ENCODE measurements at places on chromosomes 6 and 20. TPM values are rescaled to one million over a fixed set of nuclear protein-coding genes. Genes with fewer than 3 reads are reported as not detected.

DNA sequence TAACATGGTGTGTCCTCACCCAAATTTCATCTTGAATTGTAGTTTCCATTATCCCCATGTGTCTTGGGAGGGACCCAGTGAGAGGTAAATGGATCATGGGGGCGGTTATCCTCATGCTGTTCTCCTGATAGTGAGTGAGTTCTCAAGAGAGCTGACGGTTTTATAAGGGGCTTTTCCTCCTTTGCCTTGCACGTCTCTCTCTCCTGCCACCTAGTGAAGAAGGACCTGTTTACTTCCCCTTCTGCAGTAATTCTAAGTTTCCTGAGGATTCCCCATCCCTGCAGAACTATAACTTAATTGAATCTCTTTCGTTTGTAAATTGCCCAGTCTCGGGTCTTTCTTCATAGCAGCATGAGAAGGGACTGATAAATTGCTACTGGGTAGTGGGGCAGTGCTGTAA is 789.3 kb downstream of the FRK start:
- no peak for DNase-seq

- DNase-seq, result no peak
These were observed 159.2 kb downstream of the CD109 start for GRCh38 chr6:73854998-73855718.

GRCh38 chr6:166757232-166758135 is 130.4 kb upstream of the RPS6KA2 start:
- DNase-seq, result no peak

GRCh38 chr6:108574457-108575141 is 13.9 kb downstream of the FOXO3 start:
- DNase-seq, result no peak

DNA sequence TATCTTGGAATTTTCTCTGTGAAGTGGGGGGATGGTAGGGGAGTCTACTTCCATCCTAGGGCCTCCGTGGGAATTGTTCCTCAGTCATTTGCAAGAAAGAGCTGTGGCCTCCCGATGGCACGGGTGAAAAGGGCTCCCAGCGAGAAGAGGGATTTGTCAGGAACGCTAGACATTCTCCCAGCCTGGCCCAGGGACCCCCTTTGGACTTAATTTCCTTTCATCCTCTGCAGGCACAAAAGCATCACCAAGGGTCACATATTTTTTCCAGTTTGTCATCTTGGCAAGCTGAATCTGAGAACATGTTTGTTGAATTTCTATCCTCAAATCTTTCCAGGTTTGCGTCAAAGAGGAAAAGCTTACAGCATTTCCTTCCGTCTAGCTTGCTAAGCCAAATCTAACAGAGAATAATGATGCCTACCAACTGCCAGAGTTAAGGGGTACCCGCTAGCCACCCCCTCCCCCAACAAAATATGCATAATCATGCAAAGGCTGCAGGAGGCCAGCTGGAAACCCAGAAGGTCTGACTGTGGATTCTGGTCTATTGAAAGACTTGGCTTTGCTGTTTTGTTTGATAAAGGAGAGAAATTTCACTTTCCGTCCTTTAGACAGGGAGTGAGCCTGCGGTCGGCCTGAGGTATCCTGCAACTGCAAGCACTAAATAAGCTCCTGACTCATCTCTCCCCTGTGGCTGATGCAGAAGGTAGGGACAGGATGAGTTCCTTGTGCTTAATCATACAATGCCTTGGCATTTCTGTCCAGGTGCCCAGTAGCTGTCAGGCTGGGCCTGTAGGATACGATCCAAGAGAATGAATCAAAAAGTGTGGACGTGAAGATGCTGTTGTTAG is 23.1 kb downstream of the PSMG4 start:
- no peak for DNase-seq

DNA sequence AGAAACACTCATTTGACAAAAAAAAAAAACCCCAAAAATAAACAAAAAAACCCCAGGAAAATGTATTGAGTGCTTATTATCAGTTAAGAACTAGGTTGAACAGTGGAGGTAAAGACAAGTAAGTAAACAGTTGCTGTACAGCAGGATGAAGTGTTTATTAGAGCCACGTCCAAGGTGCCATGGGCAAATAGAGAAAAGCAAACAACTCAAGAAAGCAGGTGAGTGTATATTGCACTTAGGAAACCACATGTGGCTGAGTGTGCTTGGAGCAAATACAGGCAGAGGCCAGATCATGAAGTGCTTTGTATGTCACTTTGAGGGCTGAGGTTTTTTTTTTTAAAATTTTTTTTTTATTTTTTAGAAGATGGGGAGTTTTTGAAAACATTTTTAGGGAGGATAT is 98.3 kb downstream of the MACROD2 start:
- no peak for DNase-seq

DNA sequence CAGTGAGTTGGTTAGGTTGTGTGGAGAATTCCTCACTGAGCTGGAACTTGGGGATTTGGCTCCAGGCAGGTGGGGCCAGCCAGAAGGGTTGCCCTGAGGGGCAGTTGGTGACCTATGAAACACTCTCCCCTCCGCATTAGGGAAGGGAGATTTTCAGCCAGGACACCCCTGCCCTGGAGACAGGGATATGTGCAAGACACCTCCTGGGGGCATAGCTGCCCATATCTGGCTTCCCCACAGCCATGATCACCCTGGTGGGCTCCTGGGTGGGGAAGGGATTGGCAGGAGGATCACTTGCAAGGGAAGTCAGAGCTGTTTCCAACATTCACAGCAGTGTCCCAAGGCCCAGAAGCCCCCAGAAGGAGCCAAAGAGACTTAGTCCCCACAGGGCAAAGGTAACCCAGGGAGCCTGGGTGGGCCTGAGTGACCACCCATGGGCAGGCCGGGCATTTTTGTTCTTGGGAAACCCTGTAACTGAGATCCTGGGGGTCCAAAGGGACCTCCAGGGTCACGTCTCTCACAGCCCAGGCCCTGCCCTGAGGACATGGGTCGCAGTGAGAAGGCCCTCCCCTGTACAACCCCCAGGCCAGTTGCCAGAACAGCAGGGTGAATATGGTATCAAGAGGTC is 145.8 kb downstream of the MRPL14 start:
- no peak for DNase-seq

- DNase-seq, result no peak
These were observed 84.6 kb downstream of the DLL1 start for GRCh38 chr6:170206317-170206621.

- DNase-seq, result no peak
These were observed 731 bp upstream of the RBL1 start for GRCh38 chr20:37096415-37097041.

GRCh38 chr6:169345146-169345545 is 91.5 kb upstream of the THBS2 start:
- DNase-seq, result no peak

- DNase-seq, result no peak
These were observed 16.2 kb upstream of the SLC22A16 start for GRCh38 chr6:110492584-110492983.

GRCh38 chr6:27758491-27758890 is 153.7 kb downstream of the OR2B2 start:
- DNase-seq, result no peak

DNA sequence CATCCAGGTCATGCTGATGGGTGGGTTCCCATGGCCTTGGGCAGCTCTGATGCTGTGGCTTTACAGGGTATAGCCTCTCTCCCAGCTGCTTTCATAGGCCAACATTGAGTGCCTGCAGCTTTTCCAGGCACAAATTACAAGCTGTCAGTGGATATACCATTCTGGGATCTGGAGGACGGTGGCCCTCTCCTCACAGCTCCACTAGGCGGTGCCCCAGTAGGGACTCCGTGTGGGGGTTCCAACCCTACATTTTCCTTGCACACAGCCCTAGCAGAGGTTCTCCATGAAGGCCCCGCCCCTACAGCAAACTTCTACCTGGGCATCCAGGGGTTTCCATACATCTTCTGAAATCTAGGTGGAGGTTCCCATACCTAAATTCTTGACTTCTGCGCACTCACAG is 602.6 kb upstream of the HS3ST5 start:
- no peak for DNase-seq

- no peak for DNase-seq
These were observed 169.8 kb downstream of the PTPRK start for GRCh38 chr6:128350416-128351254.

- DNase-seq, result no peak
These were observed 7.7 kb downstream of the CDK5RAP1 start for GRCh38 chr20:33393609-33394008.

DNA sequence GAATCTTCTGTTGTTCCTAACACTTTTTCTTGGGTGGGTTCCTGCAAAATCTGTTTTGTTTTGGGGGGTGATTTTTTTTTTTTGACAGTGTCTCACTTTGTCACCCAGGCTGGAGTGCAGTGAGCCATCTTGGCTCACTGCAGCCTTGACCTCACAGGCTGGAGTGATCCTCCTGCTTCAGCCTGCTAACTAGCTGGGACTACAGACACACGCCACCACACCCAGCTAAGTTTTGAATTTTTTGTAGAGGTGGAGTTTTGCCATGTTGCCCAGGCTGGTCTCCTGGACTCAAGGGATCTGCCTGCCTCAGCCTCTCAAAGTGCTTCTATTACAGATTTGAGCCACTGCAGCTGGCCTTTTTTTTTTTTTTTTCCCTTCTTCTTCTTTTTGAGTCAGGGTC is 60.5 kb upstream of the SNAP91 start:
- no peak for DNase-seq

DNA sequence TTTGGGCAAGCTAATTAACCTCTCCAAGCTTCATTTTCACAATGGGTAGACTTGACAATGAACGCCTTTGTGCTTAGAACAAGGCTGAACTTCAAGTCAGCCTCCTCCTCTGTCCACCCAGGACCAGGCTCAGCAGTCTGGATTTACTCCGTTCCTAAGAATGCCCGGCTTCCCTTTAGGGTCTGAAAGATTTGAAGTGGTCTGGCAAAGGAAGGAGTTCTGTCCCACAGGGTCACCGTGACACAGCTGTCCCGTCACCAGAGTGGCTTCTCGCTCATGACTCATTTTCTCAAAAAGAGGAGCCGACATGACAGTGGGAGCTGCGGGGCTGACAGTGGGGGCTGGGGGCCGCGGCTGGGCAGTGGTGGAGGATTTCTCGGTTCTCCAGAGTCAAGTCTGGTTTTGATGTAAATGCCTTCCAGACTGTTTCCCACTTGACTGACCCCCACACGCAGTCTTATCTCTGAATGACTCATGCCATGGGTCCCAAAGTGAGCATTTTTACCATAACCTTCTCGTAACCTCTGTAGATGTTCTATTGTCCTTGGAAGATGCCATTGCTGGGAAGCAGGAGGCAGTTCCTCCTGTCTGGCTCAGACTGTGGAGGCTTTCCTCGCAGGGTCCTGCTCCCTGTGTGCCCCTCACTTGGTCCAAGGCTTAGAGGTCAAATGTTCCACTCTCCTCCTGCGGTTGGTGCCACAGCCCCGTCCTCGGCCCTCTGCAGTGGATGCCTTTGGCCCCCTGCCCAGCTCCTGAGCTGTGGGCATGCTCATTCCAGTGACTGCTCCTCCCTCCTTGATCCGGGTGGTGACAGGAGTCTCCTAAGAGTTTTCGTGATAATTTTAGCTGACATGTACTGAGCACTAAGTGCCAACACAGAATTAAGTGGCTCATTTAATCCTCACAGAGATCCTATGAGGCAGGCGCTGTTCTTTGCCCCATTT is 253.1 kb downstream of the FNDC1 start:
- peak; percentile 5 for DNase-seq

GRCh38 chr6:10719296-10719963 is 3.4 kb upstream of the TMEM14C start:
- no peak for DNase-seq

GRCh38 chr6:3594201-3594600 is 137.4 kb upstream of the SLC22A23 start:
- no peak for DNase-seq

- no peak for DNase-seq
These were observed 2.5 kb upstream of the PTPRT start for GRCh38 chr20:43191946-43192863.

DNA sequence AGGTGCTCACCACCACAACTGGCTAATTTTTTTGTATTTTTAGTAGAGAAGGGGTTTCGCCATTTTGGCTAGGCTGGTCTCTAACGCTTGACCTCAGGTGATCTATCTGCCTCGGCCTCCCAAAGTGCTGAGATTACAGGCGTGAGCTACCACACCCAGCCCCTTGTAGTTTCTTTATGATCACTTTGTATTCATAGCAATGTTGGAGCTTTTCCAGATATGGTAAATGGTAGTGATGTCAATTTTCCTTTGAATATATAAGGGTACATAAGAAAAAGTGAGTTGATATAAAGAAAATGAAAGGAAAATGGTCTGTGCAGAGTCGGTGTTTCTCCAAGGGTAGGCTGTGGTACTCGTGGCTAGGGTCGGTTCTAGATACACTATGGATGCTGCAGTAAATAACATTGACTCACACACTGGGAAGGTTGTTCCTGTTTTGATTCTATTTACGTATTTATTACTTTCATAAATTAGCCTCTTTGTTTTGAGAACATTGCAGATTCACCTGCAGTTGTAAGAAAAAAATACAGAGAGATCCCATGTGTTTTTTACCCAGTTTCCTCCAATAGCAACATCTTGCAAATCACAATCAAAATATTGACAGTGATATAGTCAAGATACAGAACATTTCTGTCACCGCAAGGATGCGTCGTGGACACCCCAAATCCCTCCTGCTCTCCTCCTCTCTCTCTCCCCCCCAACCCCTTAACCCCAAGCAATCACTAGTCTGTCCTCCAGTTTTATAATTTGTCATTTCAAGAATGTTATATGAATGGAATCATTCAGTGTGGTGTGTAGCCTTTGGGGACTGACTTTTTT is 2.5 kb downstream of the ZNF831 start:
- no peak for DNase-seq

- no peak for DNase-seq
These were observed 11.4 kb downstream of the GPX5 start for GRCh38 chr6:28537065-28537464.

Gene FAM110A
- total RNA-seq, result 3.5 TPM

Gene ZNF391
- 1.6 TPM for total RNA-seq

Gene TRAPPC3L
- total RNA-seq, result not detected

Gene SYNDIG1
- 5.4 TPM for total RNA-seq

Gene LST1
- total RNA-seq, result 4.9 TPM

Gene NKX2-2
- total RNA-seq, result not detected
